Retina (tissue), 1 donor: ENCODE measurements at places on chromosomes 7 and 10.

DNA sequence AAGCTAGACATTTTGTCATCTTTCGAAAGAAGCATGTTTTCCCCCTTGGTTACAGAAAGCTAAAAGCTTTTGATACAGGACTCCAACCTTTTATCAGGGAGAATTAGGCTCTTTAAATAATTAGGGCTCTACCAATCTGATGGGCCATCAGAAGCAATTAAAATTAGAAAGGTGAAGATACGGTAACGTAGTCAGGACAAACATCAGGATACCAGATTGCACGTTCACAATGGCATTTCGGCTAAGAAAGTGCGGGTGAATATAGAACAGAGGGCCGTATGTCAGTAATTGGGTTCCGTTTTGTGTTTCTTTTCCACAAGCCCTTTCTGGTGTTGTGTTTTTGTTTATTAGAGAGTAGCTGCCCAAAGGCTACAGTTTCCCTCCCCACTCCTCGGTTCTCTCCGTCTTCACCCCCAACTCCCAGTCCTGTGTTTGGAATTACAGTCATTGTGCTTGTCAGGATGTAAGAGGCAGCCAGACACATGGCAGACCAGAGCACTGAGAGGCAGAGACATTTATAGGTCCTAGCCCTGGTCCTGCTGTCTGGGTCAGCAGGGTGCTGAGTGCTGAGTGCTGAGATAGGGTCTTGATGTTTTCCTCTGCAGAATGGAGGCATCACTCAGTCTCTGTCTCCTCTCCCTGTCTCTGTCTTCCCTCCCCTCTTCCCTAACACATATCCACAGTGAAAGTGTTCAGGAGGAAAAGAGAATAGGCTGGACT, 5.5 kb downstream of the PFKP start:
- no peak for DNase-seq

- DNase-seq, result no peak
These were observed 719.5 kb downstream of the ZWINT start for GRCh38 chr10:55641601-55642000.

DNA sequence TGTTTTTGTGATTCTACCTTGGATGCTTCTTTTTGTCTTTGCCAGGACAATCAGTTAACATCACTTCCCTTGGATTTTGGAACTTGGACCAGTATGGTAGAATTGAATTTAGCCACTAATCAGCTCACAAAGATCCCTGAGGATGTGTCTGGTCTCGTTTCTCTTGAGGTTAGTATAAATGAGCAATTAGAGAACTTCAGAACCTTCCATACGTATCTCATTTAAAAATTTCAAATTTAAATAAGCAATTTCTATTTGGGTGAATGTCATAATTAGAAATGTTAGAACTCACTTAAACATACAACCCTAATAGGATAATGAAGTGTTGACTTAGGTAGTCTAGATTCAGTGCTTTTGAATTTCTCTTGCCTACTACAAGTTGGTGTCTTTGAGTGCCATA, 69.3 kb upstream of the ADRA2A start:
- DNase-seq, result no peak

DNA sequence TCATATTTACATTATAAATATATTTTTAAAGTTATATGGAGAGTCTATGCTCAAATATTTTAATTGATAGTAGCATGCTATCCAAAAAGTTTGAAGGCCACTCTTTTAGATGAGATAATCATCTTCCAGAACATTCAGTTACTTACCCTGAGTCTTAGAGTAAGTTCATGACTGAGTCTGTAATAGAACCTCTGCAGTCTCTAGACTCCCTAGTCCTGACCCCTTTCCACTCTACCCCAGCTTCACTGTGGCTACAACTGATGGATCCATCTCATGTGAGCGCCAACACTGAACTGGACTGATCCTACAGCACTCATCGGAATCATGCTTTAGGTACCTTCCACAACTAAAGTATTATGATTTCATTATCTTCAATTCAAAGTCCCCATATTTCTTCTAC, 10.1 kb downstream of the HACD1 start:
- DNase-seq, result no peak

GRCh38 chr7:128104108-128104742, 73.0 kb upstream of the LRRC4 start:
- DNase-seq, result peak; percentile 73

GRCh38 chr7:146902728-146903127, 786.1 kb downstream of the CNTNAP2 start:
- DNase-seq, result no peak

DNA sequence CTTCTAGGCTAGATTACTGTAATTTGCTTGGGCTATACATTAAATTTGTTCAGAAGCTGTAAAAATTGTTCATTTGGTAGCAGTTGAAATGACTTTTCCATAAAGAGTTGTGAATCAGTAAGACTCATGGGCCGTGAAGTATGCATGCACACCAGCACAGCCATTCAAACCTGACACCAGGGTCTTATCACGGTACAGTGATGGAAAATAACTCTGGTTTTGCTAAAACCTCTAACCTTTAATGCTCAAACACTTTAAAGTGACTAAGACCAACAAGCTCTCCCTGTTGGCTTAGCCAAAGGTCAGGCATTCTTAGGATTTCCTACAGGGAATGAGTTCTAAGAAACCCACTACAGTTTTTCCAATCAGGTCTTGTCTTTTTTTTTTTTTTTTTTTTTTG, 11.5 kb downstream of the ARL3 start:
- DNase-seq, result no peak

- no peak for DNase-seq
These were observed 663.3 kb downstream of the NRG3 start for GRCh38 chr10:82538272-82538671.

DNA sequence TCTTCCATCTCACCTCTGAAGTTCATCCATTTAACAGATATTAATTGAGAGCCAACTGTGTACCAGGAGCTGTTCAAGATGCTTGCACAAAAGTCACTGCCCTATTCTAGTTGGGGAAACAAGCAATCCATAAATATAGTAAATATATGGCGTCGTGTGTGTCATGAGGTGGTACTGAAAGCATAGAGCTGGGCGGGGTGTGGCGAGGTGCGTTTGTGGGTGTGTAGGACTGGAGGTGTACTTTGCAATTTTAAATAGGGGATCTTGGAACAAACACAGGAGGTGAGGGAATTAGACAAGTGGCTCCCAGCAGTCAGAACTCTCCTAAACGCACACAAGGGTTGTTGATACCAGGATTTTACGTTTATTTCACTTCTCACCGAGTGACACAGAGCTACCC, 490 bp upstream of the ZNF239 start:
- no peak for DNase-seq

GRCh38 chr7:359766-360361, 69.9 kb downstream of the FOXL3 start:
- DNase-seq, result no peak

- no peak for DNase-seq
These were observed 26.1 kb downstream of the PLAC9 start for GRCh38 chr10:80158598-80159127.

GRCh38 chr10:86729677-86730076, 26.7 kb upstream of the BMPR1A start:
- no peak for DNase-seq

- no peak for DNase-seq
These were observed 69.0 kb upstream of the LRRC18 start for GRCh38 chr10:49008505-49009198.

DNA sequence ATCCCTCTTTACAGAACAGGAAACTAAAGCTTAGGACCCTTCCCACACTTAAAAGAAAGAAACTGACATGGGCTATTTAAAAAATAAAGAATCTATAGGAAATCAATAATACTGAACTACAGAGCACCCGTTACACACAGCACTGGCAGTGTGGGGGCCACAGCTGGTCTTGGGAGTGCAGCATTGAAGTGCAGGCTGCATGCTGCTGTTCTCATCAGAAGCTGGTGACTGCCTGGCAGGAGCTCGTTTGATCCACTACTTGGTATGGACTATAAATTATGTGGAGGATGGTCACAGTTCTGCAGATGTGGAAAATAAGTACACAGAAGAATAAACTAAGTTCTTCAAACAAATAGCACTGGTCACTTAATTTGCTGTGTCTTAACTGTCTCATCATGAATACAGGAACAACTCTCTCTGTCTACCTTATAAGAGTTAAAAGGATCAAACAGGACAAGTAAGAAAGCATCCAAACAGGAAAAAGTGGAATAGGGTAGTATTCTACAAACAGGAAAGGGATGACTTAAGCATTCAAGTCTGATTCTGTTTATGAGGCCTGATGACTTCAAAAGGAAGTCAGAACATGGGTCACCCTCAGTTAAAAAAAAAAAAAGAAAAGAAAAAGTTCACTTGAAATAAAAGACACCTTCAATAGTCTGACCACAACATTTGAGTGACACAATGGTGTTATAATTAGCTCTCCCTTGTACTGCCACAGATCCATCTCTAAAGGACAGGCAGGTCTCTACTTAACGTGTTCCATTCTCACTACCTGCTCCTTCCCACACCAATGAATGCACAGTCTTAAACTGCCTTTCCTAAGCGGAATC, 21.0 kb downstream of the DOCK4 start:
- no peak for DNase-seq

DNA sequence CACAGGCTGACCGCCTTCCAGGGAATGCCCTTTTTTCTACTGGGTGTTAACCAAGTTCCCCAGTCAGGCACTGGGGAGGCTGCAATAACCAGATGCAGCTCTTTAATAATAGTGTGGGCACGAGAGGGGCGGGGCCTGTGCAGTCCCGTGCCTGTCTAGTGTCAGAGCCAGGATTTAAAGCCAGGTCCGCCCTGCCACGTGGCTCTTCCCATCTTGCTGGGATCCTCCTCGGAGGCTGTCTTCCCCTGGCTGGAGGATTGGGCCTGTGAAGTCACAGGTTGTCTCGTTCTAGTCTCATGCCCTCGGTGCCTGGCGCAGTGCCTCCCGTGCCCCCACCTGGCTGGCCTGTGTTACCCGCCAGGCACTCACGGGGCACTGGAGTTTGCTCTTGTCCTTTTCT, 25.2 kb downstream of the TMEM120A start:
- DNase-seq, result no peak

DNA sequence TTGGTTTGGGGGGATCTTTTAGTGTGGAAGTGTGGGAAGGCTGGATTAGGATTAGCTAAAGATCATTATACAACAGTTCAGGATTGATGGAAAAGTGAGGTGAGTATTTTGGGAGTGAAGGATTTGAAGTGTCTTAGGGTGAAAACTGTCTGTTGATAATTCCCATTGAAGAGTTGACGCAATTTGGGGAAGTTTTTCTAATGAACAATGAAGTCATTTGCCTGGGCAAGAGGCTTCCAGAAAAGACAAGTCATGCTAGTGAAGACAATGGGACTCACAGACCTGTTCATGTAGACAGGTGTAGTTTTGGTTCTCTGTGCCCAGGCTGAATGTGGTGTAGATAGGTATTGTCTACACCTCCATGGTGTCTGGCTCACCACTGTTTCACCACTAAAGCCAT, 194.3 kb upstream of the GPR26 start:
- no peak for DNase-seq

DNA sequence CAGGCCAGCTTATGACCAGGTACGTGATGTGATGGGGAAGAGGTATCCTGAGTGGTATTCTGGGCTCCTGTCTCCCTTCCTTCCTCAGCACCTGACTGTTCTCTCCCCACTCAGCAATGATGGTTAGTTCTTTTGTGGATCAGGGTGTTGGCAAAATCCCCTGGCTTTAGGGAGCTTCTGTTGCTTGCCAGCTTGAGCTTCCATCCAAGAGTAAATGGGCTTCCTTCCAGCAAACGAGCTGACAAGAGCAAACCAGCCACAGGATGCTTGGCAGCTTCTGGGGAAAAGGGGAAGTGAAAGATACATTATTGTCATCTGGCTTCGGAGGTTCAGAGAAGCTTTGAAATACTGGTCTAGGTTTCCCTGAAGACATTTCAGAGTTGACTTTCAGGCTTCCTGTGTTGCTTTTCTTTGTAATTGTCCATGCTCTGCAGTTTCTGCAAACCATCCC, 5.2 kb downstream of the DUSP5 start:
- no peak for DNase-seq

GRCh38 chr7:37050801-37051200, 326.5 kb upstream of the AOAH start:
- DNase-seq, result no peak

- DNase-seq, result no peak
These were observed 603.5 kb upstream of the NRP1 start for GRCh38 chr10:33938001-33938400.

GRCh38 chr7:95608359-95609173, 12.2 kb upstream of the PDK4 start:
- DNase-seq, result peak; percentile 67

GRCh38 chr10:127991543-127992255, 84.8 kb downstream of the PTPRE start:
- DNase-seq, result no peak

DNA sequence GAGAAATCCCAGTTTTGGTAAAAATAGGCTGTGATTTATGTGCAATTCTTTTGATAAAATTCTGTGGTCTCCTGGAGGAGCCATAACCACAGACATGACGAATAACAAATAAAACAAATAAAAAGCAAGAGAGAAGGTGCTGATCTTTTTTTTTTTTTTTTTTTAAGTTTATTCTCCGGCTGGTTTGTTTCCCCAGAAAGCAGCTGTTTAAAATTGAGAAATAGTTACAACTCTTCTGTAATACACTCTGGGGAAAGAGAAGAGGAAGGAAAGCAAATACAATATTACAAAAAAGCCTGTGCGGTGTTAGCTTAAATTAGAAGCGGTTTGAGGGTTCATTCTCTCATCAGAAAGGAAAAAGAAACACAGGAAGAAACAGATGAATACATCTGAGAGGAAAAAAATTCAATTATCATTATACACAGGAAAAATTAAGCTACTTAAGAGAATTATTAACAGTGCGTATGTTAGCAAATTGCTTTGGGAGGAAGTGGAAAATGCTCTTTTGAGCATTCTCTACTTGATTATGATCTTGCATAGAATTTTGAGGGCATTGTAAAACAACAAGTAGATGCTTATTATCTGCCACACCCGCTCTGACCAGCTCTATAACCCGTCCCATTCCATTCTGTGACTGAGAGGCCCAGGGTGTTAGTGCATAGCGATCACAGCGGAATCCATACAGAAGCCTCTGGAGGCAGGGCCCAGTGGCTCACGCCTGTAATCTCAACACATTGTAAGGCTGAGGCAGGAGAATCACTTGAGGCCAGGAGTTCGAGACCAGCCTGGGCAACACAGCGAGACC, 40.6 kb upstream of the WAC start:
- no peak for DNase-seq

GRCh38 chr7:134153493-134154136, 26.5 kb downstream of the LRGUK start:
- DNase-seq, result no peak

DNA sequence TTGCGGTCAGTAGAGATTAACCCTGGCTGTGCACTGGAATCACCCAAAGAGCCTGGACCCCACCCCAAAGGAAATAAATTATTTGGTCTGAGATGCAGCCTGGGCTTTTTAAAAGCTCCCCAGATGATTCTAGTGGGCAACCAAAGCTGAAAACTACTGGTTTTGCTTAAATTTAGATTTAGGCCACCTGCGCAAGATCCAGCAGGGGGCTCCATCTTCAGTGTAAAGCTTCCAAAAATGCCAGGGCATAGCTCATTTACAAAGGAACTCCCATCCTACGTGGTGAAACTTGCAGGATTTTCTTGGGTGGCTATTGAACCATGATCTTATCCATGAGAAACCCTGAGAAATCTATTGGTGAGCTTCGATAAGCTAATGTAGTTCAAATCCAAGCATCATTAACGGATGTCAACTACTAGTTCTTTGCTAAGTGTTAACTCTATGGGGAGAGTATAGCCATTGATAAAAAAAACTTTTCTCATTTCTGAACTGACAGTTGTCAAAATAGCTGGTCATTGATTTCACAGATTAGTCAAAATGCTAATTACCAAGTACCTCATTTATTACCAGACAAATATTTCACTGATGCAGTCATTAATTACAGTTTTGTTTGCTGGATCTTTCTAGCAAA, 315.3 kb downstream of the LHFPL3 start:
- no peak for DNase-seq

- DNase-seq, result no peak
These were observed 119.4 kb downstream of the COL28A1 start for GRCh38 chr7:7416031-7416858.

- no peak for DNase-seq
These were observed 9.2 kb downstream of the IKZF5 start for GRCh38 chr10:122999347-122999746.
